ENCODE measurements at places on chromosomes 11 and 22.

- peak; percentile 27 for DNase-seq
Observed at GRCh38 chr11:15327786-15328231, 213.1 kb downstream of the INSC start.

DNA sequence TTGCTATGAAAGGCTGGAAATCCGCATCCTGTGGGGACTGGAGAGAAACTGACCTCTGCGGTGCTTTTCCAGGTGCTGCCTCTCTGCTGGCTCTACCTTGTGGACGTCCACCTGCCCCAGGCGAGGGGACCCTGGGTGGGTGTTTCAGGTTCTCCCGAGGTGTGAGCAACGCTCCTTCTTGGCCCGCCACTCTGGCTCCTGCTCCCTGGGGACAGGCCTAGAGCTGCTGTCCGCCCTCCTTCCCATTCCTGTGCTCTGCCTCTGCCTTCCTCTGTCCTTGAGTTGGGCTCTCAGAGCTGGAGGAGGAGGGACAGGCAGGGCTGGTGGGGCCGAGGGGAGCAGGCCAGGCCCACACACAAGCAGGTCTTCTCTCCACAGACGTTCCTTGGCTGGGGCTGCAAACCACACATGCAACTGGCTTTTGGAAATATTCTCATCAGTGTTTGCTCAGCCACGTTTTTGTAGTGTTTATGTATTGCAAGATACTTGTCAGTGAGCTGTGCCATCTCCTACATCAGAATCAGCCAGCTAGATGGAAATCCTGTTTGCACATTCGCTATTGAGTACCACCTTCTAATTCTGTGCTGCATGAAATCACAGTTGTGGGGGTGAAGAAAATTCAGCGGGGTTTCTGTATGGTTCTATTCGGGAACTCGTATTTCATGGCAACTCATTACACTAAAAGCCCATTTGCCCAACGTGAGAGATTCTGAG, 1115.0 kb downstream of the BRD1 start:
- DNase-seq = no peak

GRCh38 chr22:34841331-34841771, 224.6 kb upstream of the ISX start:
- DNase-seq = no peak

- no peak for DNase-seq
Observed at GRCh38 chr11:117876341-117877119, at the start of gene FXYD6. Gene FXYD6 (minus strand): TSS chr11:117876658. CDS start chr11:117842776, 33,882 bp downstream.

DNA sequence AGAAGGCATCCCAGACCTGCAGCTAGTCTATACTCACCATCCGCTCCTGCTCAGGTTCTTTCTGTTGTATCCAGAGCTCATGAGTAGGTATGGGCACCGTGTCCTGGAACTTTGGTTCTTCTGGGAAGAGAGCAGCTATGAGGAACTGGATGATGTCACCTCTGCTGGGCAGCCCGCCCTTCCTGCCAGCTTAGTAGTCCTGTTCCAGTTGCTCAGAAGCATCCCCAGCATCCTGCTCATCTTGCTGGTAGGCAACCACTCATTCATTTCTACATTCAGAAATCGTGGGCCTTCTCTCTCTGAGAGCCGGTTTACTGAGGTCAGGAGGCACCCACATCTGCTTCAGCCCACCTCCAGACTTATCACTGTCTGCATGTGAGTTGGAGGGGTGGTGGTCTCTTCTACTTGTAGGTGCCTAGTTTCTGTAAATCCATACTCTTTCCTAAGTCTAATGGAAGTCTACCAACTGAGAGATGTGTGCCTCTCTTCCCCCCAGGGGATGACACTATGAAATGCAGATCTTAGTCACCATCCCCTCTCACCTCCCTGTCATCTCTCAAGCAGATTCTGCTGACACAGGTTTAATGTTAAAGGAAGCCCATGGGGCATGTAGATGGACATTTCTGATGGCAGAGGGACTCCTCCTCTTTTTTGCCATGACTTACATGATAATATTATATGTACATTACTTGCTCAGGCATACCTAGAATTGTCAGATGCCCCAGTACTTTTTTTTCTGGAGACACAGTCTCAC, 29.6 kb upstream of the CCDC134 start:
- DNase-seq = no peak
